Activated naive CD4-positive, alpha-beta T cell treated with anti-CD3 and anti-CD28 coated beads for 36 hours (primary cell): ENCODE measurements at places on chromosomes 3 and 15. TPM values are rescaled to one million over a fixed set of nuclear protein-coding genes. Genes with fewer than 3 reads are reported as not detected.

DNA sequence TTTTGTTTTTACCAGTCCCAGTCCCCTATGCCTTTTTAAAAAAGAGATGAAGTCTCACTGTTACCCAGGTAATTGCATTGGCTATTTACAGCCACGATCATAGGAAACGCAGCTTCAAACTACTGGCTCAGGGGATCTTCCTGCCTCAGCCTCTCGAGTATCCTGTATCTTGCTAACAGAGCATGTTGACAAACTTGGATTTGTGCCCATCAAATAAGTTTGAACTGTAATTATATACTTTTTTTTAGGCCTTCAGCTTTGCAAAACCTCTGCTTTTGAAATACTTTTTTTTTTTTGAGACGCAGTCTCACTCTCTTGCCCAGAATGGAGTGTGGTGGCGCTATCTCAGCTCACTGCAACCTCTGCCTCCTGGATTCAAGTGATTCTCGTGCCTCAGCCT is 3.0 kb upstream of the EDEM1 start:
- H3K4me3 ChIP-seq: no peak overlapping the region
- no peaks in the 10 kb centered on the region for H3K27me3 ChIP-seq
- DNase-seq: no peak
- H3K27ac ChIP-seq: peak overlapping the region; percentile 26
- peaks cover 19% of the 10 kb centered on the region for H3K4me1 ChIP-seq

DNA sequence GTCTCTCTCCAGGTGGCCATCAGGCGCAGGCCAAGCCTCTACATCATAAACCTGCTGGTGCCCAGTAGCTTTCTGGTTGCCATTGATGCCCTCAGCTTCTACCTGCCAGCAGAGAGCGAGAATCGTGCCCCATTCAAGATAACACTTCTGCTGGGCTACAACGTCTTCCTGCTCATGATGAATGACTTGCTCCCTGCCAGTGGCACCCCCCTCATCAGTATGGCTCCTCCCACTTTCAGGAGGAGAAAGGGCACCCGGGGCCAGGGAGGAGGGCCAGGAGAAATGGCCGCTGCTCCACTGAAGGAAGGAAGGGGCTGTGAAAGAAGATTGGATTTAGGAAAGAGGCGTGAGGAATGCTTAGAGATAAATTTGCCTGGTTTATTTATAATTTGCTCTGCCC is 6.6 kb downstream of the HTR3C start:
- no peaks in the 10 kb centered on the region for H3K27me3 ChIP-seq
- no peaks in the 10 kb centered on the region for H3K4me1 ChIP-seq
- no peak overlapping the region for H3K4me3 ChIP-seq
- H3K36me3 ChIP-seq: no peaks in the 10 kb centered on the region
- no peak overlapping the region for H3K27ac ChIP-seq
- no peak for DNase-seq

GRCh38 chr3:118267588-118267987 is 767.1 kb downstream of the IGSF11 start:
- no peak for DNase-seq
- no peak overlapping the region for H3K4me3 ChIP-seq
- no peak overlapping the region for H3K27ac ChIP-seq
- H3K36me3 ChIP-seq: no peaks in the 10 kb centered on the region
- no peaks in the 10 kb centered on the region for H3K27me3 ChIP-seq
- H3K4me1 ChIP-seq: no peaks in the 10 kb centered on the region

DNA sequence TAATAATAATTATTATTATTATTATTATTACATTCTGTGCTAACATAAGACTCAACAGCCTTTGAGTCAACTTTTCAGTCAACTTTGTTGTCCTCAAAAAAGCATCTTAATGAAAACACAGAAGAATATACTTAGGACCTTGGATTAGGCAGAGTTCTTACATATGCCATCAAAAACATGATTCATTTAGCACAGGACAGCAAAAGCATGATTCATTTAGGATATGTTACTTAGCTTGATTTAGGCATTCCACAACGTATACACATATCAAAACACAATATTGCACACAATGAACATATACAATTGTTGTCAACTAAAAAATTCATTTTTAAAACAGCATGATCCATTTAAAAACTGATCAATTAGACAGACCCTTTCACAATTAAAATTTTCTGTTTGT is 213.0 kb downstream of the FMN1 start:
- no peak for DNase-seq
- no peaks in the 10 kb centered on the region for H3K4me1 ChIP-seq
- no peaks in the 10 kb centered on the region for H3K36me3 ChIP-seq

DNA sequence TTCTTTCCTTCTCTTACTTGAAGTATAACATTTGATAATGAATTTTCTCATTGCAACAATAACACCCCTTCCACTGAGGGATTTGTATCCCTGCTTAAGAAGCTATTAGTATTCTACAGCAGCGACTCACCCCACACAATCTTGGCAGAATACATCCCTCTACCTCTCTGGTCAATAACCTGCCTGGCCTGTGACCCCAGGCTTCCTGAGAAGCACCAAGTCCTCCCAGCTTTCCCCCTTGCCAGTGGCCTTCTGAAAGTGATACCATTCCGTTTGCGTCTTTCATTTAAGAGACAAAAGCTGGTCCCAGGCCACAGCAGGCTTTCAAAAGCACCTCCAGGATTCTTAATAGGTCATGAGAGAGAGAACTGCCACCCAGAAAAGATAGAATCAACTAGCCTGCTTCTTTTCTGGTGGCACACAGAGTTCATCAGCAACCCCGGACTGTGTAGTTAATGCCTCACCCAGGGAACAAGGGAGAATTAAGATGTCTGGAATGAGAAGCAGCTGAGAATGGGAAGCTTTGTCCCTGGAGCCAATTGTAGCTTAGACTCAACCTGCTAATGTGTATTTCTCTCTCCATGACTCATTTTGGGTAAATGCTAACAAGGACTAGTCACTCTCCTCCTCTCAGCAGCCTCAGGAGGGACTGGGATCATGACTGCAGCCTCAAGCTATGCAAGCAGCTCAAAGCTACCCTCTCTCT is 101.0 kb upstream of the CPNE4 start:
- no peak for DNase-seq
- H3K4me3 ChIP-seq: no peak overlapping the region
- H3K27ac ChIP-seq: no peak overlapping the region
- no peaks in the 10 kb centered on the region for H3K4me1 ChIP-seq
- no peaks in the 10 kb centered on the region for H3K36me3 ChIP-seq
- H3K27me3 ChIP-seq: peaks cover 7% of the 10 kb centered on the region

DNA sequence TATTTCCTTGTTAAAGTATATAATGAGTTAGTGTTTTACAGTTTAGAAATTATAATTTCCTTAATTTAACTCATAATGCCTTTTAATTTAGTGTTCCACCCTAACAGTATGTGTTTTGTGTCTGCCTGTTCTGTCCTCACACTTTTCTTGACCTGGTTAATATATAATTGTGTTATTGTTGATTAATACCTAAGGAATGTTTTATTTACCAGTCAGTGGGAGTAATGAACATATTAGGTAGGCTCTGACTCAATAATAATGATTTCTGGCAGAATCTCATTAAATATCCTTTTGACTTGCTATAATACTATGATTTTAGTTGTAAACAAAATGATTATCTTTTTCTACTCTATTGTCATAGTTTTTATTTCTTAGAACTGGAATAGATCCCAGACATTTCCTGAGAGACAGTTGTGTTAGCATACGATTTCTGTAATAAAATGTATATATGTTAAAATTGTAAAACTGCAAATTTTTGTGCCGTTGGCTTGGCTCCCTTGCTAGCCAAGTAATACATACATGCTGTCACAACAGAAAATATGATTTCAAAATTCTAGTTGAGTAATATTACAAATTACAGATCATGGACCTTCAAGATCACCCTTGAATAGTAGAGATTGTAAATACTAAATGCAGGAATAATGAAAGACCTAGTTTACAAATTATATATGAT is 51.9 kb downstream of the RASA2 start:
- no peaks in the 10 kb centered on the region for H3K27me3 ChIP-seq
- H3K36me3 ChIP-seq: peaks cover 43% of the 10 kb centered on the region
- H3K4me1 ChIP-seq: peaks cover 54% of the 10 kb centered on the region
- no peak overlapping the region for H3K4me3 ChIP-seq
- no peak overlapping the region for H3K27ac ChIP-seq

DNA sequence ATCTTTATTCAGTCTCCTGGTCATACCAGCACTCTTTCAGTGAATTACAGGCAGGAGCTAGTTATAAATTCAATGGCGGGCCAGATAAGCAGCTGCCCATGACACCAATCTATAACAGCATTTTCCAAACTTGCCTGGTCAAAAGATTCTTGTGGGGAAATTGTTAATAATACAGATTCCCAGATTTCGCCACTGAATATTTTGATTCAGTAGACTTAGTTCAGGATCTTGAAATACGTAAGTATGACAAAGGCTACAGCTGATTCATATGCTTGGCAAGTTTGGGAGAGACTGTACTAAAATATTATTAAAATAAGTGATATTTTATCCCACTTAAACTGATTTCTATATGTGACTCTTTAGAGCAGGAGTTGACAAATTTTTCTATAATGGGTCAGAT is 119.3 kb downstream of the TMCO5A start:
- no peak overlapping the region for H3K4me3 ChIP-seq
- H3K36me3 ChIP-seq: no peaks in the 10 kb centered on the region
- no peak for DNase-seq
- no peak overlapping the region for H3K27ac ChIP-seq
- H3K27me3 ChIP-seq: peaks cover 4% of the 10 kb centered on the region
- H3K4me1 ChIP-seq: peaks cover 3% of the 10 kb centered on the region

- no peaks in the 10 kb centered on the region for H3K4me1 ChIP-seq
- H3K4me3 ChIP-seq: no peak overlapping the region
- no peak for DNase-seq
- H3K27me3 ChIP-seq: peaks cover 10% of the 10 kb centered on the region
- H3K27ac ChIP-seq: no peak overlapping the region
- no peaks in the 10 kb centered on the region for H3K36me3 ChIP-seq
Observed at GRCh38 chr15:26049900-26050657, 187.0 kb upstream of the ATP10A start.

GRCh38 chr15:39960411-39960810 is 26.5 kb downstream of the EIF2AK4 start:
- H3K27me3 ChIP-seq: no peaks in the 10 kb centered on the region
- H3K36me3 ChIP-seq: peaks cover 19% of the 10 kb centered on the region
- no peak overlapping the region for H3K4me3 ChIP-seq
- H3K4me1 ChIP-seq: no peaks in the 10 kb centered on the region
- no peak overlapping the region for H3K27ac ChIP-seq

- no peak for DNase-seq
- H3K4me3 ChIP-seq: no peak overlapping the region
- peaks cover 13% of the 10 kb centered on the region for H3K4me1 ChIP-seq
- H3K27me3 ChIP-seq: no peaks in the 10 kb centered on the region
Observed at GRCh38 chr15:67731112-67731721, 94.1 kb upstream of the SKOR1 start.

DNA sequence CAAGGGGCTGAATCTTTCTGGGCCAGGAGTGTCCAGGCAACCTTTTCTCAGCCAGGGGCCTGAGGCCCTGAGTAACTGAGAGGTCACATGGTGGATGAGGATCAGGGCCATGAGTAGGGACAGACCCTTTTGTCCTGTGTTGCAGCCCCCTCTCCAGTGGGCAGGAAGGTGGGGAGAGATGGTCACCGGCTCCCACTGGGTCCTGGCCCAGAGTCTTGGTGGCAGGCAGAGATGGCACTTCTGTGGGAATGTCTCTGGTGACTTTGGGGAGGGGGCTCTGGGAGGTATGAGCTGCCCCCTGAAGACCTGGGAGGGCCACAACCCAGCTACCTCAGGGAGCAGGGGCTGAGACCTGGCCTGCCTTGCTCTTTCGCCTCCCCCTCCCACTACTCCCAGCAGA is 6.8 kb downstream of the ESYT3 start:
- no peaks in the 10 kb centered on the region for H3K4me1 ChIP-seq
- H3K27ac ChIP-seq: no peak overlapping the region
- H3K36me3 ChIP-seq: no peaks in the 10 kb centered on the region
- H3K27me3 ChIP-seq: peaks cover 20% of the 10 kb centered on the region

DNA sequence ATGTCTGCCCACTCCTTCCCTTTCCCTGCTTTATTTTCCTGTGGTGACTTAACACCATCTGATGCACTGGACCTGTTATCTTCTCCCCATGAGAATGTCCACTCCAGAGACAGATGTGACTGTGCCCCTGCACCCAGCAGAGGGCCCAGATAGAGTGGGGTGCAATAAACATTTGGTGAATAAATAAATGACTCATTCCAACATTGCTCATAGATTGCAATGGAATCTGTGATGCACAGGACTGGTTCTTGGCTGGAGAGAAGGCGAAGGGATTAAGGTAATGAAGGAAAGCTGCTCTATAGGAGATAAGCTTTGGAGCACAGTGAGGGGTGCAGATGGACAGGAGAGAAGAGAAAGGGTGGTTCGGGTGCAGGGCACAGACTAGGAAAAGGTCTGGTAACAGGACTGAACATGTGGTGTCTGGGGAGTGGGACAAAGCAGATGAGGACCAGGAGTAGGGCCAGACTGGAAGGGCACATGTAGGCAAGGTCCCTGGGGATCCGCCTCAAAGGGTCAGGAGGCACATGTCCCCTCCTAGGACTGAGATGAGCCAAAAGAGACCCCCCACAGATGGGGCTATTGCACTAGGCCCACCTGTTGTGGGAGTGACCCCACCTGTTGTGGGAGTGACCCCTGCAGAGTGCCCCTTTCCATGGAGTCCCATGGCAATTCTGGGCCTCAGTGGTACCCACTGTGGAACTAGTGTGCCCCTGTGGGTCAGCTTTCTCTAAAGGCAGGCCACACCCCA is 17.5 kb upstream of the POC1A start:
- no peaks in the 10 kb centered on the region for H3K4me1 ChIP-seq
- H3K27me3 ChIP-seq: no peaks in the 10 kb centered on the region
- no peak overlapping the region for H3K4me3 ChIP-seq
- H3K27ac ChIP-seq: no peak overlapping the region
- no peaks in the 10 kb centered on the region for H3K36me3 ChIP-seq

GRCh38 chr3:11624161-11624560 is 19.6 kb downstream of the VGLL4 start:
- peak; percentile 90 for DNase-seq
- peak overlapping the region; percentile 22 for H3K4me3 ChIP-seq
- H3K27me3 ChIP-seq: no peaks in the 10 kb centered on the region
- no peak overlapping the region for H3K27ac ChIP-seq

GRCh38 chr3:122469659-122470058 is 45.1 kb downstream of the KPNA1 start:
- H3K27me3 ChIP-seq: no peaks in the 10 kb centered on the region
- peak overlapping the region; percentile 15 for H3K27ac ChIP-seq
- H3K4me3 ChIP-seq: no peak overlapping the region
- H3K4me1 ChIP-seq: peaks cover 59% of the 10 kb centered on the region
- DNase-seq: no peak

LTF gene
- not detected for total RNA-seq

SHF gene
- 3.3 TPM for total RNA-seq

CCDC191 gene
- total RNA-seq: 2.0 TPM

ZWILCH gene
- total RNA-seq: 21.6 TPM

ECE2 gene
- not detected for total RNA-seq

ROPN1 gene
- total RNA-seq: not detected

VPS18 gene
- 3.3 TPM for total RNA-seq

IGDCC3 gene
- not detected for total RNA-seq

PPARG gene
- not detected for total RNA-seq
